ENCODE measurements at places on chromosomes 3 and 15. TPM values are rescaled to one million over a fixed set of nuclear protein-coding genes. Genes with fewer than 3 reads are reported as not detected.

DNA sequence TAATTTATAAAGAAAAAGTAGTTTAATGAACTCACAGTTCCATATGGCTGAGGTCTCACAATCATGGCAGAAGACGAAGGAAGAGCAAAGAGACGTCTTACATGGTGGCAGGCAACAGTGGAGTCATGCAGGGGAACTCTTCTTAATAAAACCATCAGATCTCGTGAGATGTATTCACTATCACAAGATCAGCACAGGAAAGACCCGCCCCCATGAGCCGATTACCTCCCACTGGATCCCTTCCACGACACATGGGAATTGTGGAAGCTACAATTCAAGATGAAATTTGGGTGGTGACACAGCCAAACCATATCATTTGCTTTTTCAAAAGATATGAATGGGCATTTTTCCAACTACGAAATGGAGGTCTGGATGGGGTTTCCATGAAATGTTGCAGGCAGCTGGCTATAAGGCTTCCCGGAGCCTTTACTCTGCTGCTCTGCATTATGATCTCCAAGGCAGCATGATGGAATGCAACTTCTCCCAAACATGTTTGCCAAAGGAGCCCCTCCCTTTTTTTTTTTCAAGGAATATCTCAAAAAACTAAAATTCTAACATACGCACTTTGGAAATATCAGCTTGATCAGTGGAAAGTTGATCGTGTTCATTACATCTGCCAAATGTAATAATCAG, 189.7 kb downstream of the MEX3B start:
- DNase-seq = no peak

- no peak for DNase-seq
Measured at GRCh38 chr3:195865752-195866151, 42.6 kb downstream of the TNK2 start.

- DNase-seq = no peak
Measured at GRCh38 chr15:34889476-34889875, 80.1 kb downstream of the AQR start.

DNA sequence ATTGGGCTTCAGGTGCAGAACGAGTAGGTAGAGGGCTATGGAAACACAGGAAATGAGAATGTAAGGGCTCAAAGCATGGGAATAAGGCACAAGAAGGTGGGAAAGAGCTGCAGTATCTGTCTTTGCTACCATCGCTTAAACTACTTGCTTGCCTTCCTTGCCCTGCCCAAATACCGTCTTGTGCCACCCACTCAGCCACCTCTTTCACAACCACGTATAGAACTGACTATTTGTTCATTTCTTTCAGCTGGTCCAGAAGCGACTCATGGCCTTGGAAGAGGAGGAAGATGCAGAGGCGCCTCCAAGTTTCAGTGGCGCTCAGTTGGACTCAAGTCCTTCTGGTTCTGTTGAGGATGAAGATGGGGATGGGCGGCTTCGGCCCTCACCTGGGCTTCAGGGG, 11.8 kb downstream of the LPCAT4 start:
- DNase-seq = no peak

GRCh38 chr3:71184252-71184651, 399.3 kb downstream of the FOXP1 start:
- DNase-seq = no peak

DNA sequence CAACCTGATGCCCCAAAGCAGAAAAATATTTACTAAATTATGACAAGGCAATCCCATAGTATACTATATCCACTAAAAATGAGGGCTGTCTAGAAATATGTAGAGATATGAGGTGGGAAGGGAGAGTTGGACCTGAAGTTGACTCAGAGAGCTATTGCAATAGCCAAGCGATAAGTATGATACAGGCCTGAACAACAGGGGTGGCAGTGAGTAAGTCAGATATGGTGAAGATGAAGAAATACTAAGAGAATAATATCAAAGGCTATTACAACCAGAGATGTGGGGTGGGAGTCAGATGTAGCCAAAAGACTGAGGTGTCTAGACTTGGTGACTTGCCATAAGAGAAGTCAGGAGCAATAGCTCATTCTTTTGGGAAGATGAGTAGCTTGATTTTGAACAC, 9.2 kb downstream of the HSPBAP1 start:
- DNase-seq = no peak

GRCh38 chr15:39228889-39229288, 352.0 kb upstream of the THBS1 start:
- no peak for DNase-seq

DNA sequence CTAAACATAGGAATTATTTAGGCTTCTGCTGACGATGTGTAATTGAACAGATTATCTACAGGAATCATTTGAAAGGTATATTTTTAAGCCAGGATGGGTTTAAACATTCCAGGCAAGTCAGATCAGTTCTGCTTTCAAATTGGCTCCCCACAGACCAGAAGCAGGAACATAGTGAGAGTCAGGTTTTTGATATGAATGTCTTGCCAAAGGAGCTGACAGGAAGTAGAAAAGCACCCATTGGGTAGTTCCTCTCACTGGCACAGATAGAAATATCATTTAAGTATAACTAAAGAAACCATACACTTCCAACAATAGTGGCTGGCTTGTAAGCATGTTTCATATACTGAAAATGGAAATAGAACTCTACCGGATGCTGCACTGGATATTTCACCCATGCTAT, 95.2 kb downstream of the CLDN1 start:
- DNase-seq = no peak

DNA sequence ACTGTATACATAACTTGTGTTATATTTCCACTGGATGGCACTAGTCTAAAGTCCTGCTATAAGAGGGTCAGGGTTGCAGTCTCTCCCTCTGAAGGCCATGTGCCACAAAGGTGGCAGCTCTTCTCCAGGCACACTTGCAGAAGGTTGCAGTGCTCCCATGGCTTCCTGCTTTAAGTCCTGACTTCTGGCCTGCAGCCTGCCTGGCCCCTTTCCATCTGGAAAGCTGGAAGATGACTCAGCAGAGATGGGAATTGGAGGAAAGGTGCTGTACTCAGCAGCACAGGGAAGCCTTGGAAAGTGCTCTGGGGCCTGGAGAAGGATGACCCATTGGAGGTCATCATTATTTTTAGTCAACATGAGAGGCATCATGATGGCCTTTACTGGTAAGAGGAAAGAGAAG, 40.9 kb upstream of the MRPL3 start:
- DNase-seq = peak; percentile 64

DNA sequence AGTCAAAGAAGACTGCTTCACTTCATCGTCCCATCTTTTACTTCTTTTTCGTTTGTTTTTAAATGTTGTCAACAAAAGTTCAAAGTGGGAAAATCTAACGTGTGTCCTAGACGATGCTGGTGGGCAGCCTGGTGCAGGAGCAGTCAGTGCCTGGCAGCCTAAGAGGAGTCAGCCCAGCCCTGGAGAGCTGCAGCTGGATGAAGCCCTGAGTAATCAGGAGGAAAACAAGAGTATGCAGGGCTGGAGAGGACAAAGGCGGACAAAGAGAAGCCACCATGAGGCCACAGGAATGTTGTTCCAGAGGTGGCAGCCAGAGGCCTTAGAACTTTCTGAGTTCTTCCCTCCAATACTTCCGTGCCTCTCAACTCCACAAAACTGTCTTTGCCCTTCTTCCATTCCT, 5.7 kb downstream of the ADAMTS17 start:
- DNase-seq = no peak

GRCh38 chr3:93910097-93910496, 63.6 kb downstream of the PROS1 start:
- DNase-seq = no peak

DNA sequence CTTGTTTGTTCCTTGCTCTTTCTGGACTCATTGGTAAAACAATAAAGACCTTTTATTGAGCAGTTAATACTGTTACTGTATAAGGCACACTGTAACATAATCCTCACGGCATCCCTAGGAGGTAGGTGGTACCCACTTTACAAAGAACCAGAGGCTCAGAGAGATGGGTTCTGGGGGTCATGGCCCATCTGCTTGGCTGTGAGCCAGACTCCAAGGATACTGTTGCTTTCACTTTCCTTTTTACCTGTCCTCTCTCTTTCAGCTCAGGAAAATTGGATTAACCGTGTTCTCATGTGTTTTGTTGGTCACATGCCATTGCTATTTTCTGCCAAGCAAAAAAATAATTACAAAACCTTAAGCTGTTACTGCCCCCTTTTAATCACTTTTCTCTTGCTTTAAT, 34.8 kb upstream of the FILIP1L start:
- DNase-seq = peak; percentile 65

- DNase-seq = peak; percentile 5
Measured at GRCh38 chr3:190432216-190432615, 17.5 kb downstream of the TMEM207 start.

GRCh38 chr3:194161131-194162045, 25.4 kb downstream of the HES1 start:
- no peak for DNase-seq

DNA sequence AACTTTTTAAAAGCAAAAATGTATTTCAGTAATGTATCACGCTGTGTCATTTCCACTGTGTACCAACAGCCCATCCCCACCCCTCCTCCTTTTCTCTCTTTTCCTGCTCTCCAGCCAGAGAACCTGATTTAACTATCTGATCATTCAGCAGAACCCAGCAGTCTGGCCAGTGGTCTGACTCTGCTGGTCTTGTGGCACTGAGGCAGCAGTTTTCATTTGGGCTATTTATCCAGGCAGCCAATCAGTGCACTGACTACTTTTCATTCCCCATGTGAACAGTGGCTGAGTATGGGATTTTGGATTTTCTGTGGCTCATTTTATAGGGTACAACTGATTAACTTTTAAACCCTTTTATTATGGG, 56.3 kb downstream of the GPR171 start:
- peak; percentile 18 for DNase-seq

GRCh38 chr15:90885432-90886290, 1.4 kb downstream of the FES start:
- DNase-seq = peak; percentile 82

The NEK10 gene
- 1.4 TPM for total RNA-seq

The SEMA3F gene
- 16.1 TPM for total RNA-seq

The ATG3 gene
- total RNA-seq = 60.1 TPM
